Esophagus muscularis mucosa (tissue), 4 donors: ENCODE measurements at places on chromosomes 2 and 18. TPM values are rescaled to one million over a fixed set of nuclear protein-coding genes. Genes with fewer than 3 reads are reported as not detected.

Gene CNGA3
- 5.2 TPM for total RNA-seq

Gene ALK
- 1.3 TPM for total RNA-seq

Gene IMPACT
- total RNA-seq, result 17.6 TPM

Gene SERPINB3
- not detected for total RNA-seq

Gene SERPINB2
- total RNA-seq, result not detected

Gene MAP2
- total RNA-seq, result 57.1 TPM
